ENCODE measurements at places on chromosomes 12 and 14.

- DNase-seq: no peak
Measured at GRCh38 chr14:99127651-99128167, 144.3 kb downstream of the BCL11B start.

DNA sequence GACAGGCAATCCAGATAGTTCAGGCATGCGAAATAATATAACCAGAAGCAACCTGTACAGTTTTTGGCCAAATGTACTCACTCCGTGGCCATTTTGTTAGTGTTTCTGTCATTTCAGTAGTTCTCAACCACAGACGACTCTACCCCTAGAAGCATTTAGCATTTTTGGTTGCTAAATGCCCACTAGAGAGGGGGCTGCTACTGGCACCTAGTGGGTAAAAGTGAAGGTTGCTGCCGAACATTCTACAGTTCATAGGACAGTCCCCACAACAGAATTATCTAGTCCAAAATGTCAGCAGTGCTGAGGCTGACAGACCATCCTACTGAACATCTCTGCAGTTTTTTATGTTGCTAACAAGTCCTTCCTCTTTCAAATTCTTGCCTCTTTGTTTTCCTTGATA is 107.4 kb downstream of the TSHR start:
- DNase-seq: no peak

GRCh38 chr12:4992871-4993270 is 50.8 kb upstream of the KCNA5 start:
- no peak for DNase-seq

DNA sequence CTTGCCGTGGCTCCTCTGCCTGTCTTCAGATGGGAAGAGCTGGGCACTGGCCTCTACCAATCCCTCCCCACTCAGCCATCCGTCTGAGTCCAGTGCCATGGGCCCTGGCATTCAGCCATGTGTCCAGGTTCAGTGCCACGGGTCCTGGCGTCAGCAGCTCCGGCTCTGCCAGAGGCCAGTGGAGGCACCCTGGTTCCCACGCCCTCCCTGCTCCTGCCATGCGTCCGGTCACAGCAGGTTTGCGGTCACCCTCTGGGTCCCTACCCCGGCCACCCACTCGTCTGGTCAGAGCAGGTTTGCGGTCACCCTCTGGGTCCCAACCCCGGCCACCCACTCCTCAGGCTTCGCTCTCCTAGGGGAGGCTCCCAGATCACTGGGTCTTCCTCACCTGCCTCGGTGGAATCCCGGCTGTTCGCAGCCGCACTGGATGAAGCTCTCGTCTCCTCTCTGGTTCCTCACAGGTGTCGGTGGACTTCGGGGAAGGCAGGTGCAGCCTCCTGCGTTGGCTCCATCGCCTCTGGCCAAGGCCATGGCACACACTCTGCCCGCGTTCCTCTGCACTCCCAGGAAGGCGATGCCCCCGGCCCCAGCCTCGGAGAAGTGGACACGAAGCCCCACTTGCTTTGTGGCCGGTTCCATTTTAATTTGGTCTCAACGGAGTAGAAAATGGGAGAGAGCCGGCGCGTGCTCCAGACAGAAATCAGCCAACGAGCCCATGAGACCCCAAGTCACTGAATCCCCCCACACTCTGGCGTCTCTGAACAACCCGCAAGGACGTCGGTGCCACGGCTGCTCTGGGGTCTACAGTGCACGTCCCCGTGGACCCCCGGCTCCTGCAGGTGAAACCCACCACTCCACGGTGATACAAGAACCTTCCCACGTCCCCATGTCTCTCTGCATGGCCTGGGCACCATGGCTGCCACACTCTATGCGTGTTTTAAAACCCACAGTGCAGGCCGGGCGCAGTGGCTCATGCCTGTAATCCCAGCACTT is 47.8 kb upstream of the FBRSL1 start:
- DNase-seq: no peak

DNA sequence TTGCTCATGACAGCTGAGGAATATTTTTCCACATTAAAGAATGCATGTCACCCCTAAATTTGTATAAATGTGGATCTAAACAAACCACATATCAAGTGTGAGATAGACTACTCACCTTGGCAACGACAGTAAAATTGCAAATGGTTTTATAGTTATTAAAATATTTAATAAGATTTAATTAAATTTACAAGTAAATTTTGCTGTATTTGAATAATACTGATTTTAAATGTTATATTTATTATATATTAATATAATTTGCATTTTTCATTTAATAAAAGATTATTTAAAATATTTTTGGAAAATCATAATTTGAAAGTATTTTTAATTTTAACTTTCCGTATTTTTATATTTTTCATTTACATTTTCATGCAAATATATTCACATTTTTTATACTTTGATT is 53.4 kb downstream of the SERPINA3 start:
- no peak for DNase-seq

DNA sequence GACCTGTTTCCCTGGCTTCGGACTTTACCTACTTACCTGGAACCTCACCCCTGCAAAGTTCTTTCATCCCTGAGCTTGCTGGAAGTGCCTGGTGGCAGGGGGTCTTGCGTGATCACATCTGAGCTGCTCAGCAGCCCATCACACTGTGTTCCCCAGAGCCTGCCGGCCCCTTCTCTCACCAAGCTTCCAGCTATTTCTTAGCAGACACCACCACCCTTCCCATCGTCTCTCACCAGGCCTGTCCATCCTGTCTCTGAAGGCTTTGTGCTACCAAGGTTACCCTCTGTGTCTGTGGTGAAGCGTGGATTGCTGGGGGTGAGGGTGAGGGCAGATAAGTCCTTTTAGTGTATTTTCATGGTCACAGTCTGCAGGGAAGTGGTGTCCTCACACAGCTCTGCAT is 78.8 kb upstream of the NRXN3 start:
- DNase-seq: no peak

- DNase-seq: no peak
Measured at GRCh38 chr14:65351493-65352194, 60.9 kb upstream of the FUT8 start.

DNA sequence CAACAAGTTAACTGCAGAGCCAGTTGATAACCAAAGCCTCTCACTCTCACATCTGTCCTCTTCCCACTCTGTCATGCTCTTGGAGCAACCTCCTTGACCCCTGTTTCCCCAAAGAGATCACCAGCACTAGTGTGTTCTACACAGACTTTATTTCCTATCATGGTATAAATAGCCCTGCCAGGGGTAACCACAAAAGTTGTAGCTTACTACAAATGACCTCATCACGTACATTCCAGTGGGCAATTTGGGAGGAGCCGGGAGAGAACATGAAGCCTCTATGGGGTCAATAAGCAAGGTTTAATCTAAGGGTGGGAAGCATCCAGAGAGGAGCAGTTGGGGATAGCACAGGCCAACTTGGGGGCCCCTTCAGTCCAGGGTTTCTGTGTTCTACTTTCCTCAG is 186.5 kb downstream of the KCNA5 start:
- DNase-seq: no peak
